Endothelial cell of coronary artery (primary cell): ENCODE measurements at places on chromosomes 2 and 18. TPM values are rescaled to one million over a fixed set of nuclear protein-coding genes. Genes with fewer than 3 reads are reported as not detected.

The EVX2 gene
- not detected in 2 replicates for total RNA-seq

The TEX44 gene
- total RNA-seq = not detected in 2 replicates

The SLC19A3 gene
- 0.09 and 0.19 TPM in 2 replicates for total RNA-seq

The ITGA6 gene
- total RNA-seq = 74.1 and 165 TPM in 2 replicates

The CNRIP1 gene
- total RNA-seq = 29.9 and 43.5 TPM in 2 replicates

The IL1F10 gene
- total RNA-seq = not detected in 2 replicates

The OSBPL1A gene
- total RNA-seq = 12.9 and 17.4 TPM in 2 replicates

The PHLPP1 gene
- total RNA-seq = 3.9 and 9.6 TPM in 2 replicates

The DNAJC27 gene
- 1.6 and 1.9 TPM in 2 replicates for total RNA-seq

The LIPG gene
- 48.0 and 56.4 TPM in 2 replicates for total RNA-seq

The NTSR2 gene
- total RNA-seq = not detected in 2 replicates

The PAIP2B gene
- 0.54 and 0.85 TPM in 2 replicates for total RNA-seq

The ZNF513 gene
- total RNA-seq = 6.2 and 7.6 TPM in 2 replicates

The ACKR3 gene
- 14.4 and 17.5 TPM in 2 replicates for total RNA-seq

The KIF3C gene
- 14.8 and 17.9 TPM in 2 replicates for total RNA-seq

The SULT6B1 gene
- not detected in 2 replicates for total RNA-seq

The PLGLB2 gene
- total RNA-seq = 0.72 and 1.3 TPM in 2 replicates

The FAM110C gene
- total RNA-seq = not detected in 2 replicates

The RPS27A gene
- 975 and 1,075 TPM in 2 replicates for total RNA-seq

The ABCG5 gene
- total RNA-seq = not detected in 2 replicates

The KIAA2012 gene
- not detected in 2 replicates for total RNA-seq

The MOB4 gene
- total RNA-seq = 27.3 and 28.8 TPM in 2 replicates

The GRHL1 gene
- total RNA-seq = 0.63 and 0.75 TPM in 2 replicates

The TRAK2 gene
- 25.5 and 29.6 TPM in 2 replicates for total RNA-seq

The FAM124B gene
- total RNA-seq = 79.2 and 130 TPM in 2 replicates

The KCNS3 gene
- 0.81 and 0.94 TPM in 2 replicates for total RNA-seq

The MYO3B gene
- not detected in 2 replicates for total RNA-seq

The KATNAL2 gene
- total RNA-seq = 0.38 and 0.72 TPM in 2 replicates

The C2orf78 gene
- not detected in 2 replicates for total RNA-seq

The SAG gene
- not detected in 2 replicates for total RNA-seq

The GDF7 gene
- total RNA-seq = 1.5 and 3.6 TPM in 2 replicates

The MEP1B gene
- total RNA-seq = 0.19 TPM in 1 of 2 replicates, not detected in the other

The KCTD18 gene
- total RNA-seq = 7.8 and 9.7 TPM in 2 replicates

The RELCH gene
- total RNA-seq = 25.0 and 29.6 TPM in 2 replicates

The WDSUB1 gene
- 3.4 and 4.0 TPM in 2 replicates for total RNA-seq

The TNS1 gene
- 27.4 and 87.3 TPM in 2 replicates for total RNA-seq

The NLRC4 gene
- not detected in 2 replicates for total RNA-seq

The ASXL3 gene
- 0.18 TPM in 1 of 2 replicates, not detected in the other for total RNA-seq

The PRKCE gene
- total RNA-seq = 37.1 and 42.9 TPM in 2 replicates

The TSPYL6 gene
- total RNA-seq = not detected in 2 replicates

The CDKL4 gene
- 0.56 and 0.81 TPM in 2 replicates for total RNA-seq

The ARHGAP25 gene
- total RNA-seq = 3.1 and 12.1 TPM in 2 replicates

The MRPL19 gene
- total RNA-seq = 38.9 and 40.9 TPM in 2 replicates

The CKAP2L gene
- 3.0 and 6.8 TPM in 2 replicates for total RNA-seq

The TPO gene
- total RNA-seq = not detected in 2 replicates

The IL1R1 gene
- 2.4 and 23.2 TPM in 2 replicates for total RNA-seq

The CYP27A1 gene
- 5.8 and 8.6 TPM in 2 replicates for total RNA-seq

The GALNT3 gene
- 0.09 TPM in 2 replicates for total RNA-seq

The GALR1 gene
- not detected in 2 replicates for total RNA-seq

The MAP3K19 gene
- total RNA-seq = not detected in 2 replicates

The NOL4 gene
- total RNA-seq = under 0.01 TPM in 1 of 2 replicates, not detected in the other

The FOXD4L1 gene
- total RNA-seq = 0.18 TPM in 1 of 2 replicates, not detected in the other
